Upper lobe of right lung (tissue), 1 donor: ENCODE measurements at places on chromosomes 7 and 10.

DNA sequence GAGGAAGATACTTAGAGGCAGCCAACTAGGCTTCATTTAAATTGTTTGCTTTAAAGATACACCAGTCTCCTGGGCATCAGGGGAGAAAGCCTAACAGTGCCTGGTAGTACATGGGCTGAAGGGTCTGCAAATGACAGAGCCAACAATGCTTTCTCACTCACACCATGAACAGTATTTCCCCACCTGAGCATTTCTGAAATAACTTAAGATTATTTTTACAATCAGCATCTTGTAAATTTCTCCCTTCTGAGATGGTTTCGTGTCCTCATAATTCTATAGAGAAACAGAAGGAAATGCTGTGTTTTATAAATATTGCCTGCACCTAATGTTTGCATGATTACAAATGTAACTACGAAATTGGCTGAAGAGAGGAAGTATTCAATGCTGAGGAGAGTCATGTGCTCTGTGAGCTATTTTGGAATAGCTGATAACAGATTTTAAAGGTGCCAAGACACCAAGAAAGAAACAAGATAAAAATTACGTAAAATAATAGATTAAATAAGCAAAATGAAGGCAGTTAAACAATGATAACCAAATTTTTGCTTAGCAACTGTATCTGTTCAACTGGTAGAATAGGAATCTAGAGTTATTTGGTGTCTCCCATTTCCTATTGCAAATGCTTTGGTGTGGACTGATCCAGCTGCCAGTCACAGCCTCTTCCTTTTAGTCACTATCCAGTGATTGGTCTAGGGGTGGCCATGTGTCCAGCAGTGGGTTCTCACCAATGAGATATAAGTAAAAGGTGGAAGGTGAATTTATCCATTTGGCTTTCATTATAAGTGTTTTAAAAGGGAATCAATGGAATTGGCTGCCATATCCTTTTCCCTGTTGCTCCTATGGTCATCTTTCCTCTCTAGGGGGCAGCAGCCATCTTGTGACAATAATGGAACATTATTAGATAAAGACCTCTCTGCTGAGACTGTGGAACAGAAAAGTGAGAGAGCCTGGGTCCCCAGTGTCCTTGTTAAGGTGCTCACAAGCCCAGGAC is 167.9 kb upstream of the SLC26A5 start:
- H3K27ac ChIP-seq: no peak overlapping the region
- H3K36me3 ChIP-seq: no peaks in the 10 kb centered on the region
- H3K27me3 ChIP-seq: no peaks in the 10 kb centered on the region
- H3K4me3 ChIP-seq: no peak overlapping the region

GRCh38 chr7:73978661-73979563 is 49.1 kb upstream of the ELN start:
- peak; percentile 81 for DNase-seq
- peaks cover 5% of the 10 kb centered on the region for H3K4me1 ChIP-seq
- H3K27me3 ChIP-seq: no peaks in the 10 kb centered on the region

GRCh38 chr10:15897287-15897686 is 37.0 kb upstream of the MINDY3 start:
- no peak overlapping the region for H3K4me3 ChIP-seq
- H3K27me3 ChIP-seq: peaks cover 19% of the 10 kb centered on the region
- no peak for DNase-seq
- no peaks in the 10 kb centered on the region for H3K36me3 ChIP-seq
- H3K4me1 ChIP-seq: no peaks in the 10 kb centered on the region

- peaks cover 9% of the 10 kb centered on the region for H3K4me1 ChIP-seq
- no peak for DNase-seq
- no peak overlapping the region for H3K4me3 ChIP-seq
Measured at GRCh38 chr7:47783456-47784223, 164.6 kb downstream of the PKD1L1 start.

- no peak overlapping the region for H3K4me3 ChIP-seq
- no peaks in the 10 kb centered on the region for H3K27me3 ChIP-seq
- DNase-seq: no peak
Measured at GRCh38 chr10:100359529-100360150, 12.6 kb downstream of the SCD start.

GRCh38 chr7:99267481-99267840 is 5.2 kb upstream of the MYH16 start:
- H3K4me3 ChIP-seq: no peak overlapping the region
- H3K27ac ChIP-seq: no peak overlapping the region
- no peaks in the 10 kb centered on the region for H3K27me3 ChIP-seq
- no peaks in the 10 kb centered on the region for H3K36me3 ChIP-seq
